AG04449 (cell line): ENCODE measurements at places on chromosomes 11 and 22.
A peak's percentile ranks its signal among the peaks of the same experiment; 100 is the strongest.

DNA sequence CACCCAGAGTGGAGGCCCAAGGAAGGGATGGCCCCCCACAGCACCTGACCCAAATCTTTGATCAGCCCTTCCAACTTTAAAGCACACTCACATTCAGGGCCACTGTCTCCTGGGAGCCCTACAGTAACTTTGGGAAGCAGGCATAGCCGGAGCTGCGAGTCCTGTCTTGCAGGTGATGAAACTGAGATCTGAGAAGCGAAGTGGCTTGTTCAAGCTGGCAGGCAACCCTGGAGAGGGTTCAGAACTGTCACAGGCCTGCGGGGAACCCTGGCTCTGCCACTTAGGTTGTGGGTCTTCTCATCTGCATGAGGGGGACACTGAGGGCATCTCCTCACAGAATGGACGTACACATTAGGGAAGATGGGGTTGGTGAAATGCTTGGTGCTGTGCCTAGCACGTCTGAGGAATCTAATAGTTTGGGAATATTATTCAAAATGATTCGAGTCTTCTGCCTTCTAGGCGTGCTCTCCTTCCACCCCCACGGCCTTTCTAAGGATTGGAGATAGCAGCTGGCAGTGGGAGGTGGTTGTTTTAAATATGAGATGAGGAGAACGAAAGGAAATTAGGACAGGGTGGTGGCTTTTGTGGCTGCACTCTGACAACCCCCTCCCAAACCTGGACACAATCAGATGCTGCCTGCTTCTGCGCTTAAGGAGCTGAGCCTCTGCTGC is 18.8 kb upstream of the SUN2 start:
- no peak for DNase-seq

DNA sequence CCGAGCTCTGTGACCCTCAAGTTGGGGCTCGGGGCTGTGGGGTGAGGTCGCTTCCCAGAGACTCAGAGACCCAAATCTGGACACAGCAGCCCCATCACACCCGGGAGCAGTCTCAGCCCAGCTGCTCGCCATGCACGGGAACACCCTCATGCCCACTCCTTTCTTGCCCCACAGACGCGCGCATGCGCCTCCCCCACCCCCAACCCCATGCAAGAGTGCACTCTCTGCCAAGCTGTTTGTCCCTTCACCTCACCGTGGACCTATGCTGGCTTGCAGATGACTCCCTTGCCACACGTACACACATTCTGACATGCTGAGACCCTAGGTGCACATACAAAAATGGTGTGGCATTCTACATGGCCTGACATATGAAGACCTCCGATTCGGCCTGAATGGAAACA is 478 bp upstream of the CD248 start:
- DNase-seq = no peak

- DNase-seq = no peak
These were observed 1.3 kb downstream of the EIF3M start for GRCh38 chr11:32584921-32585320.

DNA sequence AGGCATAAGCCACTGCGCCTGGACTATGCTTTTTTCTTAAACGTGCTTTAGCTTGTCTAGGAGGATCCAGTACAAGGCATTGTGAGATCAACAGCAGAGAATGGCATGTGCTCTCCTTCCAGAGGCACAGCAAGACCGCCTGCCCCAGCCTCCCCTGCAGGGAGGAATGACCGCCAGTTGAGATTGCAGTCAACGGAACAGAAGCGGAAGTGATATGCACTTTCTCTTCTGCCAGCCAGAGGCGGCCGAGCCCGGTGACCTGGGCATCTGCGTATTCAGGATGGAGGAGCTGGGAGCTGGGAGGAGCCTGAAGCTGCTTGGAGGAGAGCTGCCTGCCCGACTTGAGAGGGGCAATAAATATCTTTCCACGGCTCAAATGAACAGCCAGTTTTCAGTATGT is 243.0 kb downstream of the CTTN start:
- DNase-seq = no peak

DNA sequence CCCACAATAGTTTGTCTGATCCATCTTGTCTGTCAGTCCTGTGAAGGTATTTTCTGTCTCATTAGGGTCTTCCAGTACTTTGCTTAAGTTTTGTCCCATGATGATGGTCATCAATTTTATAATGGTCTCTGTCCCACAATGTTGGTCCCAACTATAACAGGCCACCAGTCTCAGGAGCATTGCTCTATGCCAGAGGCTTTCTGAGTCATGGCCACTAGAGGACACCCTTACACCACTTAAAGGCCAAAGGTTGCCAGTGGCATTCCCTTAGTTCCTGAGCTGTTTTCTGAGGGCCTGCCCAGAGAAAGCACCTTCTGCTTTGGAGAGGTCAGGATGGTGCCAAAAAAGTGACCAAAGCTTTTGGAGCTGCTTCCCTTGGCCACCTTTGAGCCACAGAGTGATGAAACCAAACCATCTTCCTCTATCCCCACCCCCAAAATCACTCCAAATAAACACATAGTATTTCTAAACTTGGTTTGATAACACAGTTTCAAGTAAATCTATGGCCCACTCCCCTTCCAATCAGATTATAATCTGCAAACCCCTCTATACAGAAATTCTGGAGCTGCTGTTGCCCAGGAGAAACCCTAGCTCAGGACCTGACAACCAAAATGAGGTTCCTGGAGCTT is 19.3 kb downstream of the EIF3F start:
- peak; percentile 21 for DNase-seq

DNA sequence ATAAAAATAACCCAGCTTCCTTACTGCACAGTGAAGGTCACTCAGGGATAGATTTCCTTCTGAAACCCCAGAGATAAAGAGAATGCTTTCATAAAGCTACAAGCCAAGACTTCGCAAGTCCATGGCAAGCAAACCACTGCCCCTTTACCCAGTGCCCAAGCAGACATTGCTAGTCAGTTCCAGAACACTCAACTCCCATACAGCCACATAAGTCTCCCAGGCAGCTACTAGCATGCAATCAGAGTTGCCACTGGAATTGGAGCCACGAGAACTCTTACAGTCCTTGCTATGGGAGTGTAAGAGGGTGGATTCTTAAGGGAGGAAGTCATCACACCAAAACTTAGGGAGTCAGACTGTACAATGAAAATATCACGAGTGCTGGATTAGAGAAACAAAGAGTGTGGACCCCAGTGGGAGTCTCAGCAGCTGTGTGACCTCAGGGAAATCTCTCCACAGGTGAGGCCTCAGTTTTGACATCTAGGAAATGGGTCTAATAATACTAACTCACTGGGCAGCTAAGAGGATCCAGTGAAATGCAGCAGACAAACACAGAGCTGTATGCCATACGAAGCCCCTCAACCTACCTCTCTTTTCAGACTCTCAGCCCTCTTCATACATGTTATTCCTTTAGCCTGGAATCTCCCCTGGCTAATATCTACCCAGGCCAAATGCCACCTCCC is 526.6 kb downstream of the MN1 start:
- DNase-seq = no peak

DNA sequence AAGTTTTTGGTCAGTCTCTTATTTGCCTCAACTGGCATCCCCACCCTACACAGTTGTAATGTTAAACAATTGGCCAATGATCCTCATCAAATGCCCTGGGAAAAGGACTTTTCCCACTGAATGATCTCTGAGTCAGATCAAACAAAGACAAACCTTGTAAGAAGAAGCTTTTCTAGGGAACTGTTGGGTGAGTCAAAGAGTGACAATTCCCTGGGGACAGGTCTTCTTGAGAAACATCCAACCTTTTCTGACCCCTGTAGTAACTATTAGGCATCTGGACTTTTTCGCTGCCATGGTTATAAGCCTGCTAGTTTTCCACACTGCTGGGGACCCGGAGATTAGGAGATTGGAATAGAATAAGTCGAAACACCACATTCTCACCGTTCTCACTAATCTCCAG is 789.8 kb upstream of the API5 start:
- no peak for DNase-seq

- no peak for DNase-seq
These were observed 36.7 kb downstream of the PPFIA1 start for GRCh38 chr11:70307176-70307575.

GRCh38 chr11:60844045-60844869 is 2.3 kb downstream of the CCDC86 start:
- DNase-seq = no peak

GRCh38 chr11:59456661-59457060 is at the start of gene OR4D6:
Gene OR4D6 (plus strand): TSS chr11:59456961. CDS start chr11:59456961, 0 bp downstream.
- DNase-seq = no peak

DNA sequence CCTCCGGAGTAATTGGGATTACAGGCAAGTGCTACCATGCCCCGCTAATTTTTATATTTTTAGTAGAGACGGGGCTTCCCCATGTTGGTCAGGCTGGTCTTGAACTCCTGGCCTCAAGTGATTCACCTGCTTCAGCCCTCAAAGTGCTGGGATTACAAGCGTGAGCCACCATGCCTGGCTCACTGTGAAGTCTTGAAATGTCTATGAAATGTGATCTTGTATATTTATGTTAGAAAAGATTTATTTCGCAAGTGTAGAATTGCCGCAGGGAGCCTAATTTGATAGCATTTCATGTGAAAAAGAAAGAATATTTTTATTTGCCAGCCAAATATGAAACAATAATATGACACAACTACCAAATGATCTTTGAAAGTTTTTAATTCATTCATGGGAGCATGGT is 52.1 kb downstream of the GRAMD1B start:
- no peak for DNase-seq
